ENCODE measurements at places on chromosomes 4 and X.
A peak's percentile ranks its signal among the peaks of the same experiment; 100 is the strongest.

DNA sequence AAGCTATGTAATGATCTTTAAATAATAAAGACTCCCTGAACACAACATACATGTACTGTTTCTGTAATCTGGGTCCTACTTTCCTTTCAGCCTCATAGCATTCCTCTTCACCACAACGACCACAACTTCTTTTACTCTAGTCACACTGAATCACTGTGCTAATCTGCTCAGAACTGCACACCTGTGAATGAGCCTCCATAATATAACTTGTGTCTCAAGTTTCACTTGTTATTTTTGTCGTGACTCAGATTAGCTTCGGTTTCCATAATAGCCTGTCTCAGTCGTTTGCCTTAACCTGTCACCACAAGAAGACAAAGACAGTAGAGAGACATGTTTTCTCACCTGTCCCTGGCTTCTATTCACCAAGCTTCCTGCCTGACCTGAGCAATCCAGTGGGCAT, 61.8 kb downstream of the MAGED1 start:
- no peak for DNase-seq

DNA sequence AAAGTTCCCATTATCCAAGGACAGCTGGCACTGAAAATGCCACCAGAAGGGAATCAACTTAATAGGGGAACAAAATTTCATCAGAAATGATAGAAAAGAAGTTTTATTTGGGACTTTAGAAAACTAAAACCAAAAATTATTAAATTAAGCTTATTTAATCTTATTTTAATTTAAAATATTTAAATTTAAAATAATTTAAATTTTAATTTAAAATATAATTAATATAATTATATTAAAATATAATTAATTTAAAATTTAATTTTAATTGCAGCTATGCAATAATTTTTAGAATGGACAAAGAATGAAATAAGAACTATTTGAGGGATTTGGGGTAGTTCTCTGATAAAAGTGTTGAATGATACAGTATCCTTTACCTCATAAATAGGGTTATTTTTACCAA, 10.2 kb upstream of the VAMP7 start:
- no peak for DNase-seq

DNA sequence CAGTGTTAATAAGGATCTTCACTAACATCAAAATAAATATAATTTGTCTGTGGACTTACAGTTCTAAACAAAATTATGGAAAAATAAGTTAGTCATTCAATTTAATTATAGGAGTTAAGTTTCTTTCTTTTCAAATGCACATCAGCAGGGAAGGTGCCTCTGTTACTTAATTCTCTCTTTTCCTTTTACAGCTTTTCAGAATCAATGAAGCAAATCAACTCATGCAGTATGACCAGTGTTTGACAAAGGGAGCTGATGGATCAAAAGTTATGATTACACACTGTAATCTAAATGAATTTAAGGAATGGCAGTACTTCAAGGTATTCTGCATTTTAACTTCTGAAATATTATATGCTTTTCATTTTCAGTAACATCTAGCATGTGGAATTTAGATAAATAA, 15.9 kb downstream of the HMGB2 start:
- no peak for DNase-seq

DNA sequence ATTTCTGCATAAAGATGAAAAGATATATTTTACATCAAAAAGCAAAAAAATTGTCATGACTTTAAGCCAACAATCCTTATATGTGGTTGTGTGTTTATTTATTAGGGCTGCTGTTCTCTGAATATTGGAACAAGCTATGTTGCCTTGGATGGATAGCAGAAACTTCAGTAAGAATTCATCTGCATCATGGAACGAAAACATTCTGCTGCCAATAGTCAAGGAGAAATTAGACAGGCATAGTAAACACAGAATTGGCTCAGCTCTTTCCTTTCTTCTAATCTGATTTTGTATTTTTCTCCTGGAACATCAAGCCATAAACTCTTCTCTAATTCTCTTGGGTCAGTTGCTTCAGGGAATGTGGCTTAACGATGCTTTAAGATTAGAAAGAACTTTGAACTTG, 1257.0 kb downstream of the NLGN4X start:
- no peak for DNase-seq

DNA sequence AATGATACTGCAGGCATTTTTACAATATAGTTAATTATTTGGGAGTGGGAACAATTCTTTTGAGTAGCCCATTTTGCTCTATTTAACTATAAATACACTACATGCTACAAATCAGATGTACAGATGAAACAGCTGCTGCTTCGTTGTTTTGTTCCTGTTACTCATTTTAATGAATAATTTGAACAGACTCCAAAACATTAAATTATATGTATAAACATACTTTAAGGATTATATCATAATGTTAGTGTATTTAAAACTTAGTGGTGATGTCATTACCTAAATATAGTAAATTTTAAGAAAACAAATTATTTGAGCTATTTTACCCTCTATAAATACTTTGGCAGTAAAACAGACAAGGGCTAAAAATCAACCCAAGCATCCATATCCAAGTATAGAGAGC, 60.7 kb downstream of the GAB1 start:
- DNase-seq: no peak

DNA sequence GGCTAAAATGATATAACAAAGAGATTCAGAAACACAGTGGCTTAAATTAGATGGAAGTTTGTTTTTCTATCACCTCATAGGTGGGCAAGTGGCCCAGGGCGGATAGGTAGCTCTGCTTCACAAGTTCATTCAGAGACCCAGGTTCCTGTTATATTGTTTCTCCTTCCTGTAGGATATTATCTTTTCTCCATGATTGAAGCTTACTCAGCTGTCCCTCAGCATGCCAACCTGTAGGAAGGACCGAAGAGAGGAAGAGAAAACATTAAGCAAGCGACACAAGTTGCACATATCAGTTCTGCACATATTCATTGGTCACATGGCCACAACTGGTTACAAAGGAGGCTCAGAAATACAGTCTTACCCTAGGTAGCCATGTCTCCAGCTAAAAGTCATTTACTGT, 6.9 kb downstream of the KLHL5 start:
- no peak for DNase-seq

GRCh38 chr4:8215001-8215427, 15.9 kb downstream of the SH3TC1 start:
- no peak for DNase-seq

DNA sequence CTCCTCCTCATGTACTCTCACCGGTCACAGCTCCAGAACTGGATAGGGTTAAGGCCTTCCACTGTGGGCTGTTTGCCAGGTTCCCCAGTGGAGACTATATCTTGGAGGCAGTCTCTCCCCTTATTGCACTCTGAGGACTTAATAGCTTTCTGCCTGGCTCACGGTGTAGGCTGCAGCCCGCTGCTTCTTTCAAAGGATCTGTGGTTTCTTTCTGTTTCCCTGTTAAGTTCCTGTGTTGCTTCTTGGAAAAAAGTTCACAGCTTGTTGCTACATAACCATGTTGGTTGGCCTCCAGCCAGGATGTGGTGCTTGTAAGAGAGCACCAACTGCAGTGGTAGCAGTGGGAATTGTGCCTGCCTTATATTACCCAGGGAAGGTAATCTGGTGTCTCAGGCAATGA, 24.9 kb upstream of the ZDHHC15 start:
- DNase-seq: peak; percentile 54

DNA sequence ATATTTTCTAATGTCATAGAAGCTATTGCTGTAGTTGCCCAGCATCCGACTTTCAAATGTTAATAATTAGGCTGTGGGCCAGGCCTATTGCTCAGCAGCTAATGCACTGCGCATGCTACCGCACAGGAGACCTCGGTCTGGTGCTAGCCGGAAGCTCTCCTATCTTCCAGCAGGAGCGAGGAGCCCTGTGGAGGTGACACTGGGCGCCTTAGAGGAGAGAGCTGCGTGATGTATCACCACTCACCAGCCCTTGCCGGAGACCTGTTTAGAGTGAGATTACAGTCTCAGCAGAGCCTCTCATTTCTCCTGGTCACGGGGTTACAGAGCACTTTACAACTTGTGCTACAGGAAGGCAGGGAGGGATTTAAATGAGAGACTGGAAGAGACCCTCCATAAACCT, 31.1 kb upstream of the MID1IP1 start:
- DNase-seq: no peak

GRCh38 chr4:77776182-77777134, 42.7 kb downstream of the CNOT6L start:
- DNase-seq: no peak

DNA sequence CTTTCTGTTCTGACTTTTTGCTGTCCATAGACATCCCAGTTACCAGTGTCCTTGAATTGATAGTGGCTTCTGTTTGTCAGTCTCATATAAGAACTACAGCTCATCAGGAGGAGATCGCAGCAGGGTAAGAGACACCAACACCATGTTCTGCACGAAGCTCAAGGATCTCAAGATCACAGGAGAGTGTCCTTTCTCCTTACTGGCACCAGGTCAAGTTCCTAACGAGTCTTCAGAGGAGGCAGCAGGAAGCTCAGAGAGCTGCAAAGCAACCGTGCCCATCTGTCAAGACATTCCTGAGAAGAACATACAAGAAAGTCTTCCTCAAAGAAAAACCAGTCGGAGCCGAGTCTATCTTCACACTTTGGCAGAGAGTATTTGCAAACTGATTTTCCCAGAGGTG, 30.1 kb downstream of the GUCY1A1 start:
- DNase-seq: no peak

- no peak for DNase-seq
Measured at GRCh38 chr4:82648356-82648755, 86.6 kb upstream of the TMEM150C start.

- DNase-seq: no peak
Measured at GRCh38 chrX:7088968-7089615, 58.4 kb upstream of the STS start.

GRCh38 chr4:156559346-156559745, 412.3 kb downstream of the PDGFC start:
- no peak for DNase-seq

- DNase-seq: no peak
Measured at GRCh38 chrX:119735467-119735866, 22.9 kb upstream of the SOWAHD start.

DNA sequence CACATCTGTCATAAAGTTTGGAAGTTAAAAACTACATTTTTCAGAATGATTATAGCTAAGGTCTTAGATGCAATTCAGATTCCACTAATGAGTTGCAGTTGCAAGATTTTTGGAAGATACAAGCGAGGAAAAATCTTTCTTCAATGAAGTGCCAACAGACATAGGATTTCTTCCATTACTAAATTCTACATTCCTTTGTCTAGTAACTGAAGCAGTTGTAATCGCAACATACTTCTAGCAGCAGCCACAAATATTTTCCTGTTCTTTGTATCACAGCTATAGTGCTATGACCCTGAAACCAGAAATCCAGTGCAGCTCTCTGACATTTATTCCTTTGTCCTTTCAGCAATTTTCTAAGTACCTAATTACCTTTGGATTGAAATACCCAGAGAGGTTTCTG, 225.2 kb upstream of the SLIT2 start:
- DNase-seq: no peak

DNA sequence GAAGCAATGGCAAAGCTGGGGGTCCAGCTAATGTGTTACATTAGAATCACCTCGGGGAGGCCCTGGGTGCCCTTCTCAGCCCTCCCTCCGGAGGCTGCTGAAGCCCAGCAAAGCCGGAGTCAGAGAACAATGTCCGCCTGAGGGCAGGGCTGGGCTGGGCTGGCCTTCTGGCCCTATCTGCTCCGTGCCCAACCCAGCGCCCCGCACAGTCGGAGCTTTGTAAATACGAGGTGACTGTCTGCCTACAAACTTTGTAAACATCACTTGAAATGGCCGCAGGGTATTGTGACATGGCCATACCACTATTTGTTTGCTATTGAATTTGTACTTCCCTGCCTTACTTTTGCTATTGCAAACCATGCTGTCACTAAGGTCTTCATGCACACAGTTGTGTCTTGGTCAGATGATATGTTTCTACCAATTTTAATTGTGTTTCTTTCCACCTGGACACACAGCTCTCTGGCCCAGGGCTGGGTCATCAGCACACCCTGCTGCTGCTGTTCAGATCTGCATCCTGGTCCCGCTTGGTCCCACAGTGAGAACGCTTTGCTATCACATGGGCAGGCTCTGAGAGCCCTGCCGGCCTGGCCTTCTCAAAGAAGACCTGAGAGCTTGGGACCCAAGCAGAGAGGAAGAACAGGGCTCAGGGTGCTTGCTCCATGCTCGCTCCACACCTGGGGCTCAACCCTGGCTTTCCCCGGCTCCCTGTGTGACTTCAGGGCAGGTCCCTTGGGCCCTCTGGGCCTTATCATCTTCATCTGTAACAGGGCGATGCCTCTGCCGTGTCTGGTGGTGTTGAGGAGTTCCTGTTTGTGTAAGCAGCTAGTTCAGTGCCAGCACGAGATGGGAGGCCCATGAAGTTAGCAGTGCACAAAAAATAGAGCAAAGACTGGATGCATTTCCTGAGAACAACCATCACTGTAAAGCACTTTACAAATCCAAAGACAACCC, 2.3 kb downstream of the S100P start:
- no peak for DNase-seq

- DNase-seq: peak; percentile 84
Measured at GRCh38 chr4:140790765-140791164, 34.6 kb upstream of the TBC1D9 start.

Data from posterior cingulate gyrus (tissue), 11 donors.